ENCODE measurements at places on chromosomes 4 and X.

GRCh38 chr4:186149872-186150271 lies 41.5 kb upstream of the CYP4V2 start:
- no peak for DNase-seq

GRCh38 chr4:108529984-108530905 lies 90.1 kb upstream of the RPL34 start:
- no peak for DNase-seq

- no peak for DNase-seq
These were observed 382.5 kb downstream of the ANKRD50 start for GRCh38 chr4:124330045-124330444.

- DNase-seq = no peak
These were observed 54.7 kb downstream of the FAM193A start for GRCh38 chr4:2591189-2591588.

GRCh38 chrX:50680990-50681389 lies 133.0 kb downstream of the SHROOM4 start:
- DNase-seq = no peak

GRCh38 chr4:80568891-80569290 lies 233.4 kb downstream of the CFAP299 start:
- no peak for DNase-seq

- DNase-seq = no peak
These were observed 331.0 kb upstream of the EMCN start for GRCh38 chr4:100848841-100849240.

- peak; percentile 68 for DNase-seq
These were observed 378.4 kb downstream of the ANKRD50 start for GRCh38 chr4:124334119-124334518.

DNA sequence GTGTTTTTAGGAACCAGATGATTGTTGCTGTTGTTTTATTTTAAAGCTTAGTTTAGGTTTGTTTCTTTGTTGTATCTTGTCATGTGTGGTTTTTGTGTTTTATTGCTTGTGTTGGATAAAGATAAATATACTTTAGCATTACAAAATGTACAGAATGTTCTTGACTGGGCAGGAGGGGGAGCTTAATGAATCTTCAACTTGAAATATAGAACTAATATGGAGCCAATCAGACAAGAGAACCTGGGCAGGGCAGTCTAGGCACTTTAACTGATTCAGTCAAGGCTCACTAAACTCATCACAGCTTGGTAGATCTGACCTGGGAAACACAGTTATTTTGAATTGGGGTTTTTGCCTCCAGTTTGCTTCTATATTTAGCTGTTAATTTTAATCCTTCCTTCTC lies 304.2 kb downstream of the ARHGAP24 start:
- DNase-seq = peak; percentile 41

DNA sequence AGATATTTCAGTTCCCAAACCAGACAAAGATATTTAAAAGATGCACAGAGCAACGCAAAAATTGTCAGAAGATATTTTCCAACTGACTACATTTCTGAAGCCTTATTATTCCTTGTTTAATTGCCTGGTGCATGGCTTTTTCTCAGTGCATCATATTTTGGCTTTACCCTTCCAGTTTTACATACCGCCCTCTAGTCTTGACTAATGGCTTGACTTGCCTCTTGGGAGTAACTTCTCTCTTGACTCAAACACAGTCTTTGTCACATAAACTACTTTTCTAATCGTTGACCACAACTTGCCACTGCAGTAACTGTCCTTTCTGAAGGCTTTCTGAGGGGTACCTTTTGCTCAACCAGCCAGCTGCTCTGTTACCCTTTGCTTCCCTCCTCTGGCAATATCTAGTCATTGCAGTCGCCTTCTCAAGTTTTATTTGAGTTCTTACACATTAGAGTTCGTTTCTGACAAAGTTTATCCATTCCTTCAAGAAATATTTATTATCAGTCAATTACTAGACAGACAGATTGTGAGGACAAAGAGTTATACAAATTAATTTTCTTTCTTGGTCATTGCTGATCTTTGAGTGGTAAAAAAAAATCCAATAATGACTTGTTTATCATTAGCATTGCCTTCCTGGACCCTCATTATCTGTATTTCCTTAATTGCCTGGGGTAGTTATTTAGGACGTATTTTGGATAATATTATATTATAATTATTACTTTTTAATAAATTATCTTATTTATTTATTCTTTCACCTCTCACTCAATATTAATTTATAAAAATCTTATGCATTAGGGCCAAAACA lies 506.9 kb upstream of the PCDH10 start:
- no peak for DNase-seq

- no peak for DNase-seq
These were observed 64.6 kb upstream of the ENPP6 start for GRCh38 chr4:184282251-184282713.

- no peak for DNase-seq
These were observed 108.3 kb upstream of the RPS6KA3 start for GRCh38 chrX:20374900-20375438.

DNA sequence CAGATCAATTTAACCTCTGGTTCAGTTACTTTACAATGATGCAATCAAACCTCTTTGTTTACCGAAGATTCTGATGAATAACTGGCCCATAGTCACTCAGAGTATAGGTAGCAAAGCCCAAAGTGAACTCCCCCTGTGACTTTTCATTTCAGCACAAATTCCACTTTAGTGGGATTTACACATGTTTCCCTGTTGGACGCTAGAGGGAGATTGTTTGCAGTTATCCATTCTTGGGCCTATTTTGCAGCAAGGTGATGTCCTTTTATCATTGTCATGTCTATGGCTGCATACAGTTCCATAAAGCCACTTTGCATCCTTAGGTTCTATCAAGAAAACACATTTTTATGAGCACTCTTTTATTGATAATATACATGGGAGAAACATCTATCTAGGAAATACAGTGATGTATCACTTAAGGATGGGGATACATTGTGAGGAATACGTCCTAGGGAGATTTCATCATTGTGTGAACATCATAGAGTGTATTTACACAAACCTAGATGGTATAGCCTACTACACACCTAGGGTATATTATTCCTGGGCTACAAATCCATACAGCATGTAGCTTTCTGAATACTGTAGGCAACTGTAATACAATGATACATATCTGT lies 14.5 kb upstream of the DKK2 start:
- DNase-seq = peak; percentile 18

- peak; percentile 78 for DNase-seq
These were observed 2.0 kb upstream of the TMPRSS11D start for GRCh38 chr4:67885762-67886161.

GRCh38 chr4:106670976-106671375 lies 302.4 kb upstream of the GIMD1 start:
- DNase-seq = no peak

GRCh38 chrX:148146121-148146520 lies 165.0 kb downstream of the FMR1NB start:
- no peak for DNase-seq

GRCh38 chr4:34771632-34772031 lies 1472.7 kb downstream of the ARAP2 start:
- no peak for DNase-seq

DNA sequence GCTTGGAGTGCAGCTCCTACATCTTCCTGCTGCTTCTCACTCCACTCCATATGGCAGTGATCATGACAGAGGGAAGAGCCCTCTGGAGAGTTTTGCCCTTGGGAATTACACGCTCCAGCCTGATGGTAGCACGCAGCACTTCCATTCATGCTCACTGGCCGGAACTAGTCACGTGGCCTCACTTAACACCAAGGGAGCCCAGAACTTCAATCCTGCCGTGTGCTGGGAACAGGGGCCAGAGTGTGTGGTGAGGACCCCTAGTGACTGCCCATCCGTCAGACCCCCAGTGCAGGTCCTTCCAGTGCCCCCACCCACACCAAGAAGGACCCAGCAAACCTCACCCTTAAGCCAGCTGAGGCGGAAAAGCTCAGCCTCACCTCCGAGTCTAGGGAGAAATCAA lies 230.7 kb downstream of the EVC2 start:
- no peak for DNase-seq

DNA sequence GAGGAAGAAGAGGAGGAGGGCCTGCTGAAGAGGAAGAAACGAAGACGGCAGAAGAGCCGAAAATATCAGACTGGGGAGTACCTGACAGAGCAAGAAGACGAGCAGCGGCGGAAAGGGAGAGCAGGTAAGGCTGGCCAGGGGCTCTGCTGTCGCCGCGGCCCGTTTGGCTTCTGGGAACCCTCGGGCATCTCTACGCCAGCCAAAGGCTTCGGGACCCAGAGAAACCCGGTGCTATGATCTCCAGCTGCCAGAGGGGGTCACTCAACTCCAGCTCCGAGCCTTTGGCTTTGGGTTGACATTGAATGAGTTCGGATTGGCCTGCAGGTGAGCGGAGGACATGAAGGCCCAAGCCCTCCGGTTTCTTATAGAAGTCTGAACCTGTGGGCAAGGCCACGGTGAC lies 42.8 kb downstream of the BCORL1 start:
- DNase-seq = no peak

- no peak for DNase-seq
These were observed 286.6 kb downstream of the BMPR1B start for GRCh38 chr4:95044324-95044837.

All from AG08395 (cell line).